ENCODE measurements at places on chromosomes 5 and 9.

GRCh38 chr9:7336356-7337065 is 463.1 kb downstream of the DMAC1 start:
- no peak for DNase-seq

- no peak for DNase-seq
Measured at GRCh38 chr5:72662936-72663335, 153.5 kb upstream of the TNPO1 start.

DNA sequence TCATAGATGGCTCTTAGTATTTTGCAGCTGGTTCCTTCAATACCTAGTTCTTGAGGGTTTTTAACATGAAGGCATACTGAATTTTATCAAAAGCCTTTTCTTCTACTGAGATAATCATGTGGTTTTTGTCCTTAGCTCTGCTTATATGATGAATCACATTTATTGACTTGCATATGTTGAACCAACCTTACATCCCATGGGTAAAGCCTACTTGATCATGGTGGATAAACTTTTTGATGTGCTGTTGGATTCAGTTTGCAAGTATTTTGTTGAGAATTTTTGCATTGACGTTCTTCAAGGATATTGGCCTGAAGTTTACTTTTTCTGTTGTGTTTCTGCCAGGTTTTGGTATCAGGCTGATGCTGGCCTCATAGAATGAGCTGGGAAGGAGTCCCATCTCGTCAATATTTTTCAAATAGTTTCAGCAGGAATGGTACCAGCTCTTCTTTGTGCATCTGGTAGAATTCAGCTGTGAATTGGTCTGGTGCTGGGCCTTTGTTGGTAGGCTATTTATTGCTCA is 49.7 kb downstream of the YIPF5 start:
- DNase-seq: no peak

- DNase-seq: no peak
Measured at GRCh38 chr9:34961574-34962490, 3.7 kb downstream of the PHF24 start.

GRCh38 chr5:38543886-38544285 is 12.6 kb downstream of the LIFR start:
- DNase-seq: no peak

DNA sequence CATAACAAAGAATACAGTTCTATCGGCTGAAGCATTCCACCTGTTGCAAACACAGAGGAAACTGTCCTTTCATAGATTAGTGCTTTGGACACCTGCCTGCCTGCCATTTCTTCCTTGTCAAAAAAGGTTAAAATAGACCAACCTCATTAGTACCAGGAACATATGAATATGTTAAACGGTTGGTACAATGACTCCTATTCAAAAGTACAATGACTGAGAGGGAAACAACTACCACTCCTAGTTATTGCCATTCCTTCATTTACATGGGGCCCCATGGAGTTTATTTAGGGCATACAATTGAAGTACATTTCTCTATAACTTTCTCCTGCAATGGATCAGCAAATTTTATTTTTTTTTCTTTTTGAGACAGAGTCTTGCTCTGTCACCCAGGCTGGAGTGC is 77.4 kb upstream of the PIP5K1B start:
- no peak for DNase-seq

DNA sequence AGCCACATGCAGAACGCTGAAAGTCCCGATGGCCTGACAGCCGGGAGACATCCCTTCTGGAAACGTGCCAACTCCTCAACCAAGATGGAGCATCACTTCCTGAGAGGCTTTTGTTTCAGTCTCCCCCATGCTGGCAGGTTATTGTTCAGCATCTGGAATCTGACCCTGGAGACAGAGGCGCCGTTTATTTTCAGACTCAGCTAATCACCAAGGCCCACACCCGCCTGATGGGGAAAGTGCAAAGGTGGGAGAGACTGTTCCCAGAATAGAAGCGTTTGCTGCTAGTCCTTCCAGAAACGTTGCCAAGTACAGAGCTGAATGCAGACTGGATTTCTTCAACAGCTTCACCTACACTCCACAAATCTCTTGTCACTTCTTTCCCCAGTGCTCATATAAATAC is 41.8 kb upstream of the S1PR3 start:
- DNase-seq: no peak

GRCh38 chr5:33212900-33213299 is 227.9 kb upstream of the TARS1 start:
- DNase-seq: no peak

GRCh38 chr5:168892618-168893186 is 313.5 kb upstream of the PANK3 start:
- no peak for DNase-seq

DNA sequence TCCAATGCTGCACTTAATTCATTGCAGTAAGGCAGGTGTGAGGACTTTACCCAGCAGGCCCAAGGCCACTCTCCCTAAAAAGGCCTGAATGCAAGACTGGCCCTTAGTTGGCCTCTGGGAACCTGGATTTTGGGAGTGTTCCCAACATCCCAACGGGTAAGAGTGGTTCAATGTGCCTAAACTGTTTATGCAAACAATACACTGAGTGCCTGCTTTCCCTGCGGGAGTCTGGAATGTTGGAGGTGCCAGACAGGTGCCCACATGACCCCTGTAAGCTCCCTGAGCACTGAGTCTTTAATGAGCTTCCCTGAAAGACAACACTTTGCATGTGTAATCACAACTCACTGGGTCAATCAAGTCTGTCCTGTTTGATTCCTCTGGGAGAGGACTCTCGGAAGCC is 37.4 kb downstream of the NSUN2 start:
- no peak for DNase-seq

- no peak for DNase-seq
Measured at GRCh38 chr9:100637787-100638186, 59.9 kb downstream of the CAVIN4 start.

GRCh38 chr5:53601570-53601969 is 41.1 kb downstream of the NDUFS4 start:
- DNase-seq: no peak

GRCh38 chr9:98881836-98882568 is 61.7 kb upstream of the COL15A1 start:
- DNase-seq: no peak

GRCh38 chr9:89428901-89429890 is 68.7 kb downstream of the SEMA4D start:
- DNase-seq: peak; percentile 70

- DNase-seq: no peak
Measured at GRCh38 chr9:8857926-8858595, 1058.5 kb upstream of the DMAC1 start.

DNA sequence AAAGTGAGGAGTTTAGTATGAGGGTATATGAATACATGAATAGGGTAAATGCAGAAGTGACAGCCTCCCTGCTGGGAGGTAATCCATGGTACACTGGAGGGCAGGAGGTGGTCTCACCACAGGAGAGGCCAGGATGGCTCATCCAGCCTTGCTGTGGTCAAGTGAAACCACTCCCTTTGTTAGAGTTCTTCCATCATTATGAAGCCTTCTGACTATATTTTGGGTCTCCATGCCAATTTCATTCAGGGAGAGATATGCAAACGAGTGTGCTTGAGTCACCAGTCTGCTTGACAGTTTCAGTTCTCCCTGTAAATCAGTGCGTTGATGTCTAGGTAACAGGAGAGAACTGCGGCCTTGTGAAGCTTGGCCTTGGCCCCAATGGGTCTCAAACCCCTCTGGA is 16.4 kb downstream of the PPP3R2 start:
- no peak for DNase-seq

DNA sequence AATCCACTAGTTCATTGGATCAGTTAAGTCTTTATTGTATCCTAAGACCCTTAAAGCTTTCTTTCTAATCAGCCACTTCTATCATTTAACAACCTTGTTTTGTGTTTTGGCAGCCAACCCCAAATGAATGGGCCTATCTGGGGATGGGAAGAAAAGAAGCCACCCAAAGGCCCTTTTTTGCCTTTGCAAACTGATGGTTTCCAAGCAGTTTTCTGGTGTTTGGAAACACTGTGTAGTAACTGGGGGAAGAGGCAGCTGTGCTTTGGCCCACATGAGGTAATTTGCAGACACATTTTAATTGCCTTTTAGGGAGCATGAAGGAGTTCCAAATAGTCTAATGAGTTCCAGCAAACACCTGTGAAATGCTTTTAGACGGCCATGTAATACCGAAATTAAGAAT is 1751.3 kb upstream of the WWC1 start:
- no peak for DNase-seq

GRCh38 chr9:25681266-25681665 is 3.0 kb upstream of the TUSC1 start:
- no peak for DNase-seq

GRCh38 chr5:32446630-32447029 is 2.1 kb upstream of the ZFR start:
- DNase-seq: no peak

DNA sequence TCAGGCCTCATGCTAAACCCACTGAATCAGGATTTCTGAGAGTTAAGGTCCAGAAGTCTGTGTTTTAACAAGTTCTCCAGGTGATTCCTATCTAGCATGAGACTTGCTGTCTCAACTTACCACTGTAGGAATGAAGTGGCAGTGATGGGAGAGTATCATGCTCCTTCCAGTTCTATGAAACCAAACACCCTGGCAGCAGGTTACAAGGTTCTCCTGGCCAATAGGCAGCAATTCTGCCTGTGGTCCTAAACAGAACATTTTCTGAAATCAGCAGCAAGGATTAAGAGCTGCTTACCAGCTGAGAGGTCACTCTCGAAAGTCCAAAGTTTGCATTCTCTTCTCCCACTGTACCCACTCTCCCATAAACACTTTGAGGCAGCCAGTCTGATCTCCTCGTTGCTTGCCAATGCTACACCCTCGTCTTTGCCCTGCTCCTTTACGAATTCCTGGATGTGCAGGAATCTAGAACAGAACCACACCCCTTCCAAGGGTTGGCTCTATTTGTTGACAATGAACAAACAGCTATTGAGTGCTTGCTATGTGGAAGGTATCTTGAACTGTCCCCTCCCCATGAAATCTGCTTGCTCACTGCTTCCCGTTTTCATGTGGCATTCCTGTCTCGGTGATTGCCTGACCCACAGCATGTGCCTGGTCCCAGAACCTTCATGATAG is 100.5 kb downstream of the TMEM174 start:
- no peak for DNase-seq

DNA sequence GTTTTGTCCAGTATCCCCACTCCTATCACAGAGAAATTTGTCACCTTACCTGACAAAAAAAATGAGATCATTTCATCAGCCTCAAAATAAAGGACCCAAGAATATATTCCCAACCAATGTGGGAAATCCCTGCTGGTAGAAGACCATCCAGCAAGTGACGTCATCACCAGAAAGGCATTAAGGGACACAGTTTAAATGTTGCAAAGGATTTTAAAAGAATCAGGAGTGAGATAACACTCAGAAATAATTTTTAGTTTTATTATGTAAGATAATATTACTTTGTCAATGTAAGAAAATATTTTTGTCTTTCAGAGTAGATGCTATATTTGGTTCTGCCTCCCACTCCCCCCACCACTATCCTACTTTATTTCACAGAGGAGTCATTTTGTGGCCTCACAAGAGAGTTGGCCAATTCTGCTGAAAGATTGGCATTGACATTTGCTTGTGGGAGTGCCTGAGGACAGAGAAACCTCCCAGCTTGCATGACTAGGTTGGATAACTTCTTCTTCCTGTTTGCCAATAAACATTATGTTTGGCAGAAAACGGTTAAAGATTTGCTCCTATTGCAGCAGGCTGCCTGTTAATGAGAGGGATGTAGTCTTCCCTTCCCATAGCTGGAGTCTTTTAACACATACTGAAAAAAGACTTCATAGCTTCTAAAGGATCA is 288.6 kb upstream of the DAB2 start:
- DNase-seq: no peak

- no peak for DNase-seq
Measured at GRCh38 chr5:170097934-170098333, 7.8 kb upstream of the FOXI1 start.

DNA sequence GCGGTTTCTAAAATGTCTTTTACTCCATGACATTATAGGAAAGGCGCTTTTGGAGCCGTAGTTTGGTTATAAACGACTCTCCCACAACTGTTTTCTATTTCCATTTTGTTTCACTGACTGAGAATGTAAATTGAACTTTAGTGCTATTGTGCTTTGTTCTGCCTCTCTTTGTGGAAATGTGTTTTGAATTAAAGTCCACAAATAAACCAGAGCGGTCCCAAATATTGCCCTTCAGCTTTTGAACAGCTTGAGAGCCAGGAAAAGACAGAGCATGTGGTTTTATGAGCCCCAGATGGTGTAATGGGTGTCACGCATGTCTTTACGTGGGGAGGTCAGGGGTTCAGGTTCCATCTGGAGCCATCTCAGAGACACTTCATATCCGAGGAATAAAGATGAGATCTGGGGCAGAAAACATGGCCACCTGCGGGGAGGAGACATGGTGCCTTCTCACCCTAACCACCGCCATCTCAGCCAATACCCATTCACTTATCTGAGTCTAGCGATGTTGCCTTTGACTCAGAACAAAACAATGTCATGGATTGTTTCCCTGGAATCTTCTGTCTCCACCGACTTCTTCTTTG is 42.5 kb upstream of the ROR2 start:
- DNase-seq: no peak

GRCh38 chr5:143484601-143485000 is 81.1 kb upstream of the NR3C1 start:
- no peak for DNase-seq

GRCh38 chr9:108720191-108720642 is 135.6 kb downstream of the ACTL7B start:
- DNase-seq: no peak

- no peak for DNase-seq
Measured at GRCh38 chr9:13070612-13071595, 208.6 kb downstream of the MPDZ start.

GRCh38 chr5:145437627-145438026 is 397.5 kb downstream of the PRELID2 start:
- DNase-seq: no peak

GRCh38 chr5:93915142-93915553 is 173.7 kb upstream of the POU5F2 start:
- peak; percentile 23 for DNase-seq

DNA sequence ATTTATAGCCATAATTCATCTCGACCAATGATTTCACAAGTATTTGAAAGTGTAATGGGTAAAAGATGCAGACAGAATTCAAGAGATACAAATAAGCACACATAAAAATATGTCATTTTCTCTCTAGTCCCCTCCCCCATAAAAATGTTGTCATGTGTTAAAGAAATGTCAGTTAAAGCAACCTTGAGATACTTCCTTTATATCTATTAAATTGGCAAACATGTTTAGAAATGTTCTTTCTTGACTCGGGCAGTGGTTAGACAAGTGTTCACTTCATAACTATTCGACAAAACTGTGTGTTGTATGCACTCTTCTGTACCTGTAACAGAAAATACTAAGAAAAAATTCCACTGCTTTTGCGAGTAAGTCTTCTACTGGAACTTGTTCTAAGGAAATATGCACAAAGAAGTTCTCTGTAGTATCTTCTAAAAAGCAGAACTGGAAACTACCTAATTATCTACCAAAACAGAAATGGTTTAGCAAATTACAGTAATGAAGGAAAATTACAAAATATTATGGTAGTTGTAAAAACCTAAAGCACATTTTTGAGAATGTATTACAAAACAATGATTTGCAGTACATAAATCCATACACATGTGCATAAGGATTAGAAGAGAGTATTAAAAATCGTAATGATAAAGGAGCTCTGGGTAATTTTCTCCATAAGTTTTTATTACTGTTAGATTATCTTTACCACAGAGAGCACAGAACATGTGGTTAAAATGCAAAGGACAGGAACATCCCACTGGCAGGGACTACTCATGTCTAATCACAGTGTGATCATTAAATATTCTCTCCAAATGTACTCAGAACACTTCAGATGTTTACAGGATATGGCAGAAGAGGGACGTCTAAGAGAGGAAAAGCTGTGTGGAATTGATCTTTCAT is 35.9 kb downstream of the FBXW2 start:
- no peak for DNase-seq

Measured in central memory CD4-positive, alpha-beta T cell (primary cell).